Neural progenitor cell (in vitro differentiated cells): ENCODE measurements at places on chromosomes 5 and 9. TPM values are rescaled to one million over a fixed set of nuclear protein-coding genes. Genes with fewer than 3 reads are reported as not detected.
A peak's percentile ranks its signal among the peaks of the same experiment; 100 is the strongest.

DNA sequence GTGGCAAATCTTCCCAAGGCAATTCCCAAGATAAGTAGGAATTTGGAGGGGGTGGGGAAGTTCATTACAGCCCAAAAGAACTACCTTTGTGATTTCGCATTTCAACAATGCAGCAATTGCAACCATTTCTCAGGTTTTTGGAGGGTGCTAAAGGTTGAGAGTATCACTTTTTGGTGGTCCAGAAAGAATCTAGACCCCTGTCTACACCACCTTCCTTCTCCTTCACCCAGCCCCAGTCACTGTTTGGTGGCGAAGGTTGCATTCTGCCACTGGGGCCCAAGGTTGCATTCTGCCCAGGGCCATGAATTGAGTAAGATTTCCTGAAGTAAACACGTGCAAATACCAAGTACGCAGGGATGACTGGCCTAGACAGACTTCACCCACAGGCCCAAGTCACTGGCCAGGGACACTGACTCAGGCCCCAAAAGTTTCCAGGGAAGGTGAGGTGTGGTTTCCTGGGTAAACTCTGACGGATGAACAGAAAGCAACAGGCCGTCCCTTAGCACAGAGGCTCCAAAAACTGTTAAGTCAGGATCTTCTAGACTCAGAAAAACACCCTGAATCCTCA lies 5.7 kb downstream of the PDE6A start:
- H3K36me3 ChIP-seq = no peaks in the 10 kb centered on the region
- DNase-seq = no peak
- H3K4me3 ChIP-seq = no peak overlapping the region

GRCh38 chr5:179311581-179311980 lies 33.7 kb downstream of the ADAMTS2 start:
- H3K27me3 ChIP-seq = no peaks in the 10 kb centered on the region
- DNase-seq = no peak
- H3K4me3 ChIP-seq = no peak overlapping the region
- H3K4me1 ChIP-seq = no peaks in the 10 kb centered on the region
- no peak overlapping the region for H3K27ac ChIP-seq

- H3K27ac ChIP-seq = no peak overlapping the region
- H3K4me1 ChIP-seq = no peaks in the 10 kb centered on the region
- no peak overlapping the region for H3K4me3 ChIP-seq
- no peaks in the 10 kb centered on the region for H3K27me3 ChIP-seq
- no peak for DNase-seq
Measured at GRCh38 chr5:73770172-73771025, 144.4 kb downstream of the ARHGEF28 start.

Gene LHX3
- not detected in 2 replicates for total RNA-seq

GRCh38 chr5:136086783-136087566 lies 45.7 kb upstream of the SMAD5 start:
- H3K36me3 ChIP-seq = no peaks in the 10 kb centered on the region
- no peak for DNase-seq
- H3K4me1 ChIP-seq = no peaks in the 10 kb centered on the region
- no peak overlapping the region for H3K27ac ChIP-seq
- H3K27me3 ChIP-seq = peaks cover 15% of the 10 kb centered on the region

DNA sequence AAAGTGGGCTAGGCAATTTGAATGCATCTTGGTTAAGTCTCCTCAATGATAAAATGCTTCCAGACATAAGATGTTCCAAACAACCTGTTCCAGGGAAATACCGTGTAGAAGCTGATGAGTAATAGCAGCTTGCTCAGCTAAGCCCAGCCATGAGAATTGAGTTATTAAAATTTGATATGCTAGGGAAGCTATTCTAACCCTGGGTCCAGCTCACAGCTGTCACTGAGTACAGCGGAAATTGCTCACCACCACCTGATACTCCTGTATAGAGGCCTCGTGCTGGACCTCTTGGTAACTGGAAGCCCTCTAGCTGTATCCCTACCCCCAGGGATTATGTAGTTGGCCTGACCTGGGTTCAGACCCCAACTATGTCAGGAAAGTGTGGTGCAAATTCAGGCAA lies 521.3 kb upstream of the TRPC7 start:
- H3K36me3 ChIP-seq = no peaks in the 10 kb centered on the region
- DNase-seq = no peak
- no peaks in the 10 kb centered on the region for H3K27me3 ChIP-seq
- H3K27ac ChIP-seq = no peak overlapping the region
- no peak overlapping the region for H3K4me3 ChIP-seq
- H3K4me1 ChIP-seq = peaks cover 6% of the 10 kb centered on the region

DNA sequence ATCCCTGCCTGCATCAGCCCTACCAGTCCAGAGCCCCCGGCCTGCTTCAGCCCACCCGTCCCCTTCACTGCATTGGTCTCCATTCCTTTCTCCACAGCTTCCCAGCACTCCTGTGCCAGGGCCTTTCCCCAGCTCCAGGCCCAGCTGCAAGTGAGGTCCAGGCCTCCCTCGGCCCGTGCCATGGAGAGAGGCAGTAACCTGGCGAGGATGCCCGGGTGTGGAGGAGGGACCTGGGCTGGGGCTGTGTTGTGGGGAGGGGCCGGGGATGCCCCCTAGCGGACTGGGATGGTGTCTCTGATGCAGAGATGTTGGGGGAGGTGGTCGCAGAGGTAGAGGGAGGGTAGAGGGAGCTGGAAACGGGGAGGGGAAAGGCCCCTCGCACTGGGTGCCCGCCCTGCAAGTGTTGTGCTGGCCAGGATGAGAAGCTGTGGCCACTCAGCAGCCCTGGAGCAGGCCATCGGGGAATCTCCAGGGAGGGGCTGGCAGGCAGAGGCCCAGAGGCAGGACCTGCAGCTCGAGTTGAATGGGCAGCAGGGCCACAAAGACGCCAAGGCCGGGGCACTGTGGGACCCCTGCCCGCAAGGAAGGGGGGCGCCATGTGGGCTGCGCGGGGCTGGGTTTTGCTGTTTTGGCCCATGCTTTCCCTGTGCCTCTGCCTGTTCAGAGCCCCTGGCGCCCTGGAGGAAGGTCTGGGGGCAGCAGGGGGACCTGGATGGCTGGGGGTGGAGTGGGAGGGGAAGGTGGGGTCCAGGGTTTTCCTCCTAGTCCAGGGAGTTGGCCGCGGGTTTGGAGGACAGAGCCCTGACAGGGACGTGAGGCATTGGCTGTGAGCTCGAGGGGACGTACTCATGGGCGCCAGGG lies 26.0 kb upstream of the NKD2 start:
- no peak overlapping the region for H3K27ac ChIP-seq
- no peak overlapping the region for H3K4me3 ChIP-seq
- peak; percentile 60 for DNase-seq
- peaks cover 21% of the 10 kb centered on the region for H3K4me1 ChIP-seq
- no peaks in the 10 kb centered on the region for H3K27me3 ChIP-seq
- no peaks in the 10 kb centered on the region for H3K36me3 ChIP-seq
